ENCODE measurements at places on chromosomes 5 and 9.

DNA sequence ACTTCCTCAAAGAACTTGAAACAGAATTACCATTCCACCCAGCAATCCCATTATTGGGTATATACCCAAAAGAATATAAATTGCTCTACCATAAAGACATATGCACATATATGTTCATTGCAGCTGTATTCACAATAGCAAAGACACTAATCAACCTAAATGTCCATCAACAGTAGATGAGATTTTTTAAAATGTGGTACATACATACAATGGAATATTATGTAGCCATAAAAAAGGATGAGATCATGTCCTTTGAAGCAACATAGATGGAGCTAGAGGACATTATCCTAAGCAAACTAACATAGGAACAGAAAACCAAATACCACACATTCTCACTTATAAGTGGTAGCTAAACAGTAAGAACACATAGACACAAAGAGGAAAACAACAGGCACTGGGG lies 28.1 kb upstream of the ZNF462 start:
- no peak for DNase-seq

DNA sequence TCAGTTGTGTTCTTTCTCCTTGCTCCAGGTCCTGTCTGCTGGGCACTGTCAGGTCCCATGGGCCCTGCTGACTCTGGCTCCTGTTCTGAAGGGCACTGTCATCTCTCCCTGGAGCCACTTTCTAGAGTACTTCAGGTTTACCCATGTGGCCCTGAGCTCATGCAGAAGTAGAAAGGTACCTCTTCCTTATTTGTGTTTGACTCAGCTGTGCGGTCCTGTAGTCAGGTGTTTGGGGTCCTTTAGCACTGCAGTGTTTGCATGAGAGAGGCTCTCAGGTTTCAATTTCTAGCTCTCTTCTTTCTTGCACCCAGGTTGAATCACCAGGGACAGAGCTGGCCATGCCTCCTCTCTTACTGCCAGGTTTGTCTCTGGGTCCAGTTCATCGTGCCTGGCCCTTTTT lies 71.5 kb downstream of the HSPA4 start:
- no peak for DNase-seq

- no peak for DNase-seq
Measured at GRCh38 chr9:90024409-90024808, 419.6 kb downstream of the GADD45G start.

DNA sequence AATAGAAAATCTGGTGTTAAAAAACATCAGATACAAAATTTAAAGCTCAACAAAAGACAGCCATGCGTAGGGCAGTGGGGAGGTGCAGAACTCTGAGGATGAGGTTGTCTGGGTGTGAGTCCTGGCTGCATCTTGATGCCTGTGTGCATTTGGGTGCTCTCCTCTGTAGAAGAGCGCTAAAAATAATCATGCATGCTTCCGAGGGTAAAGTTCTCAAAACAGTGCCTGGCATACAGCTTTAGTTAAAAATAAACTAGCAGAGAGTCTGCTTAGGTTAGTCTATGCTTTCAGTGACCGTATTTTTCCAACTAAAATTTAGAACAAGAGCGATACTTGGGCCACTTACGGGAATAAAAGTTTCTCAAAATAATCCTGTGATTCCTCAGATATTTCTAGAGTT lies 55.5 kb upstream of the SPATA31C2 start:
- no peak for DNase-seq

DNA sequence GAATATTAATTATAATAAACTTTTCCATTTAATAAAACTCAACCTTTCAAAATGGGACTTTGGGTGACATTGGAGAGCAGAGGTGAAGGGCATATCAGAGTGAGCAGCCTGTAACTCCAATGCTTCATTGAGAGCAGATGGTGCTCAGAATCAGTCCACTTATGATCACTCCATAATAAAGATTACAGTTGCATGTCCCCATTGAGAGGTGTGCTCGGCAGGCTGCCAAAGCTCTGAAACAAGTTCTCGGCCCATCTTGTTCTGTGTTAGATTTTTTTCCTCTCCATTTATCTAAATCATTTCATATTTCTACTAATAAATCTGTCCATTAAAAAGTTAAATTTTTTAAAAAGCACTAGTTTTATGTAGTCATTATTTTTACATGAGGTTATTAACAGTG lies 1786.4 kb upstream of the WWC1 start:
- DNase-seq = no peak

GRCh38 chr5:141668601-141669265 lies 13.3 kb downstream of the ARAP3 start:
- DNase-seq = no peak

GRCh38 chr5:80503641-80504040 lies 15.7 kb downstream of the FAM151B start:
- no peak for DNase-seq

DNA sequence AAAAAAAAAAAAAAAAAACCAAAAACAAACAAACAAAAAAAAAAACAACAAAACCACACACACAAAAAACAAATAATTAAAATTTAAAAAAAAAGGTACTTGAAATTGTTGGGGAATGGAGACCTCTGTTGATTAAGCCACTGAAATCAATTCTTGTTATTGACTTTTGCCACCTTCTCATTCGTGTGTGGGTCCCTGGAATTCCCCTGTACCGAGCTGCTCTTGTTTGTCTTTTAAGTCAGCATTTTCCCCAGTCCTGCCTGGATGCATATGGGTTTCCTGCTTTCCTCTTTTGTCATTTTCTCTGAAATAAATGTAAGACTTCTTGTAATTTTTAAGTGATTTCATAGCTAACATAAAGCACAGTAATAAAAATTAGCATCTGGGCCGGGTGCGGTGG lies 45.5 kb downstream of the GPBP1 start:
- no peak for DNase-seq

DNA sequence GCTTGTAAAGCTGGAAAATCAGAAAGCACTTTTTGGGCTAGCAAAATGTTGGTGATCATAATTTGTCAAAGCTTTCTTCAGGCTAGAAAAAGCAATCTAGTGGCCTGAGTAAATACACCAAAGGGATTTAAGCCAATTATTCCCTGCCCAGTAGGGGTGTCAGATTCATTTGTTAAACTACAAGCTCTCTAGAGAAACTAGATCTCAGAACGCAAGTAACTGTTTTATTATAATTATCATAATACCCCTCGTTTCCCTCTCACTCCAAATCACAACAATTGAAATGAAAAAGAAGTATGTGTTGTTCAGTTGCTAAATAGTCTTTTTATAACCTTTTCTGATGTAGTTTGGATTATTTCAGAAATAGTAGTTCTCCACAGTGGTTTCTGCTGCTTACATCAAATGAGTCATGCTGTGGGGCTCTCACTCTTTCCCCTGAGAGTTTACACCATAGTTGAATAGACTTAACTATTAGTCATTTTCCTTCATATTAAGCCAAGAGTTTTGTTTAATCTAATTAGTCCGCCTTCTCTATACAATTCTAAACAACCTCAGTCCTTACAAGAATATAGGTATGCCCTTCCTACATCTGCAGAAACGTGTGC lies 918.6 kb upstream of the DMAC1 start:
- no peak for DNase-seq

GRCh38 chr9:133881671-133882381 lies 110.3 kb downstream of the VAV2 start:
- no peak for DNase-seq
